Activated CD4-positive, alpha-beta T cell treated with anti-CD3 and anti-CD28 coated beads for 36 hours (primary cell): ENCODE measurements at places on chromosomes 2 and 18. TPM values are rescaled to one million over a fixed set of nuclear protein-coding genes. Genes with fewer than 3 reads are reported as not detected.

The PAX8 gene
- 1.4 TPM for total RNA-seq

The CDH20 gene
- 0.09 TPM for total RNA-seq

The VAMP5 gene
- total RNA-seq, result 21.4 TPM

The TDRD15 gene
- total RNA-seq, result not detected

The MYL1 gene
- total RNA-seq, result not detected

The CCDC138 gene
- 15.3 TPM for total RNA-seq

The SERPINB4 gene
- not detected for total RNA-seq

The SULT6B1 gene
- total RNA-seq, result not detected

The UGT1A3 gene
- not detected for total RNA-seq

The DLGAP1 gene
- total RNA-seq, result 0.14 TPM

The OR6B2 gene
- total RNA-seq, result not detected

The CIB4 gene
- not detected for total RNA-seq

The CERKL gene
- not detected for total RNA-seq

The CHRNG gene
- not detected for total RNA-seq

The MFSD2B gene
- not detected for total RNA-seq
